ENCODE measurements at places on chromosomes 4 and X. TPM values are rescaled to one million over a fixed set of nuclear protein-coding genes. Genes with fewer than 3 reads are reported as not detected.

GRCh38 chr4:45865781-45866180, 258.1 kb downstream of the GABRG1 start:
- DNase-seq: no peak

DNA sequence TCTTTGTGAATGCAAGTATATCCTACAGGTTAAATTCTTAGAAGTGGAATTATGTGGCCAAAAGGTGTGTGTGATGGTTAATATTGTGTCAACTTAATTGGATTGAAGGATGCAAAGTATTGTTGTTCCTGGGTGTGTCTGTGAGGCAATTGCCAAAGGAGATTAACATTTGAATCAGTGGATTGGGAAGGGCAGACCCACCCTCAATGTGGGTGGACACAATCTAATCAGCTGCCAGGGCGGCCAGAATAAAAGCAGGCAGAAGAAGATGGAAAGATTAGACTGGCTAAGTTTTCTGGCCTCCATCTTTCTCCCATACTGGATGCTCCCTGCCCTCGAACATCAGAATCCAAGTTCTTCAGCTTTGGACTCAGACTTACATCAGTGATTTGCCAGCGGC, 76.2 kb upstream of the GBA3 start:
- DNase-seq: no peak

GRCh38 chr4:34943741-34944386, 1300.5 kb downstream of the ARAP2 start:
- DNase-seq: no peak

DNA sequence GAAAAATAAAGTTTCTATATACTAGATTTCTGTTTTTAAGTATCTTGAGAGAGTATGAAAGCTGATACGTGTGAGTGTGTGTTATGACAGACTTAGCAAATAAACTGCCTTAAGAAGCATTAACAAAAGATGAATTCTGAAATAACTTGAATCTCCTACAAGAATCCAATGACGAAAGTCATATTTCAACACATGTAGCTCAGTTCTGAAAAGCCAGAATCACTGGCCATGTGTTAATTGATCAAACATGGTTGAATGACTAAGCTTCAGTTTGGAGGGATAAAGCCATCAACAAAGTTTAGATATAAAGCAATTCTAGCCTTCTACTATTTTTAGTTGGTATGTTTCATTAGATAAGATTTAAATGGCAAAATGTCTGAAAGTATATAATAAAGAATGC, 88.5 kb upstream of the ETNPPL start:
- DNase-seq: no peak

DNA sequence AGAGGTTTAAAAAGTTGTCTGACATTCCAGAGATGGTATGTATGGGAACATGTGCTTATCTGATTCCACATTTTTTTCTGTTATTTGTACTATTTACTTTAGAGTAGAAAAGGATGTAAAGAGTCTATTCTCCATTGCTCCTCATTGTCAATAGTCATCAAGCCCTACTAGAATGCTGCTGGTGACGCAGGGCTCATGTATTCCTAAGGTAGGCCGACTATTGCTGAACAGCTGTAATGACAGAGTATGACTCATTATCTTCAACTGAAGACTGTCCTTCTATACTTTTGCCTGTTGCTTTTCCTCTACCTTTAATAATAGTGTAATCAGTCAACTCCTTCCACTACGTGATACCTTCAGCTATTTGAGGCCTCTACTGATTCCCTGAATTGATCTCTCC, 509.1 kb upstream of the NR3C2 start:
- DNase-seq: no peak

- no peak for DNase-seq
Observed at GRCh38 chrX:68724531-68725020, 77.1 kb downstream of the STARD8 start.

GRCh38 chr4:87614292-87614890, 6.1 kb downstream of the DSPP start:
- no peak for DNase-seq

GRCh38 chr4:186920992-186921391, 197.3 kb upstream of the FAT1 start:
- no peak for DNase-seq

DNA sequence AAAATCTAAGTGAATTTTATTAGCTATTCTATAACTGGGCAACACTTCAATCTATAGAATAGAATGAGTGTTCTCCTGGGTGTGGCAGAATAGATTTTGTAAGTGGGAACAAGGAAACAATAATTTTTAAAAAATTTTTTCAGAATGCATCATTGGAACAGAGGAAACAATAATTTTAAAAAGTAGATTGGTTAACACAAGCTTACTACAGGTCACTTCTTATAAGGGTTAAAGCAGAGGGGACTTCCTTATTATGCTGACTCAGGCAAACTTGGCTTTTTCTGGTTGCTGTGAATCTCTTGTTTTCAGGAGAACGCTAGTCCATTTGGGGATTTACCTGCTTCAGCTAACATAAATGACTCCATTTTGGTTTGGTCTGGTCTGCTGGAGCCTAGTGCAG, 52.5 kb downstream of the HOPX start:
- DNase-seq: no peak

DNA sequence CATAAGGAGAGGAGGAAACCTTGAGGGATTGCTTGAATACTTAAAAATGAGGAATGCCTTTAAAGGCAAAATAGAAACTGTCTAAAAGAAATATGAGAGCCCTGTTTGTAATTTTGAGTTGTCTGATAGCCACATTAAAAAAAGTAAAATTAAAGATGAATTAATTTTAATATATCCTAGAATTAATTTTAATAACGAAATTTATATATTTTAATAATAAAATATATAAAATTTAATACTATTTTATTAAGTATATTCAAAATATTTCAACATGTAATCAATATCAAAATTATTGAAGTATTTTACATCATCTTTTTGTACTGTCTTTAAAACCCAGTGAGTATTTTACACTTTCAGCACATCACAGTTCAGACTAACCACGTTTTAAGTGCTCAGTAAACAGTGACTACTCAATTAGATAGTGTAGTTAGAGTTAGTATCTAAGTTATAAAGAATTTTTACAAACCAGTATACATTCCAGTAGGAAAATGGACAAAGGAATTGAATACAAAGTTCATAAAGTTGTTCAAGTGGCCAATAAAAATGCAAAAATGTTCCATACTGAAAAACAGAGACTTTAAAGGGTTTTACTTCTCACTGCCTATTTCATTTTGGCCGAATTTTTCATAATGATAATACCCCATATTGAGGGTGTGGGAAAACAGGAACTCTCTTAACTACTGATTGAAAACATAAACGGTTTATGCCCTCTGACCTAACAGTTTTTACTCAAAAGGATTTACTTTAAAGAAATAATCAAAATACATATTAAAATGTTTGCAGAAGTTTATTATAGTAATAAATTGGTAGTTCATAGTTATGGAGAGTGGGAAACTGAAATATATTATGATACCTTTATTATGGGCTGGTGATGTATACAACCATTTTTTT, 2.9 kb downstream of the SLC30A9 start:
- no peak for DNase-seq

- DNase-seq: no peak
Observed at GRCh38 chrX:112753116-112753515, 73.4 kb upstream of the LHFPL1 start.

DNA sequence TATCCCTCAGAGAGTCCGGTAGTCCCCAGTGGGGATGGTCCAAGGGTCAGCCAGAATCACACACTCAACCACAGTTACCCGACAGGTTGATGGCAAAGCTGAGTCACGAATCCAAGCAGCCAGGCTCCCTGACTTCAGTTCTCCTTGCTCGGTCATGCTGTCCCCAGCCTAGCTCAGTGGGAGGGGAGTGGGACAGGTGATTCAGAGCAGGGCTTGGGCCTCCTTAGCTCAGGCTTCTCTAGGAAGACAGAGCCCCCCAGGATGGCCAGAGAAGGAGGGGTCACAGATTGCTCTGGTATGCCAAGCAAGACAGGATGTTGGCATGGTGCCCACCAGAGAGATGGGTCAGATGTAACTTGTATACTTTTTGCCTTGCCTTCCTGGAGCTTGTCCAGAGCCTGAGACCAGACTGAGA, 66.5 kb downstream of the EFNB1 start:
- DNase-seq: no peak

- no peak for DNase-seq
Observed at GRCh38 chrX:38178396-38178795, 42.3 kb downstream of the SRPX start.

GRCh38 chr4:56106180-56107147, 157.7 kb downstream of the CEP135 start:
- DNase-seq: no peak

DNA sequence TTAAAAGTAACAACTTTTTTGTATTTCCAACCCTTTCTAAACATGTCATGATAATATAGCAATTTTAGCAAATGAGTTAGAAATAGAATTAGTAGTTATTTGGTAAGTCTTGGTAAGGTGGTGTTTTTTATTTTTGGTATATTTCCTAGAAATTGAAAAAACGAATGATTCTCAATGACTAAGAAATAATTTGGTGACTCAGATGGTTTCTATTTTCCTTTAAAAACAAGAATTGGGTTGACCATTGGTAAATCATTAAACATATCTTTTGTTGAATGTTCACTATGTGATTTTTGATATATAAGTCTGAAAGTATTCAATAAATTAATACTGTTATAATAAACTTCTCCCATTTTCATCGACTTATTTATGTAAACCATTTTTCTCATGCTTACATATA, 206.2 kb upstream of the BANK1 start:
- DNase-seq: no peak

DNA sequence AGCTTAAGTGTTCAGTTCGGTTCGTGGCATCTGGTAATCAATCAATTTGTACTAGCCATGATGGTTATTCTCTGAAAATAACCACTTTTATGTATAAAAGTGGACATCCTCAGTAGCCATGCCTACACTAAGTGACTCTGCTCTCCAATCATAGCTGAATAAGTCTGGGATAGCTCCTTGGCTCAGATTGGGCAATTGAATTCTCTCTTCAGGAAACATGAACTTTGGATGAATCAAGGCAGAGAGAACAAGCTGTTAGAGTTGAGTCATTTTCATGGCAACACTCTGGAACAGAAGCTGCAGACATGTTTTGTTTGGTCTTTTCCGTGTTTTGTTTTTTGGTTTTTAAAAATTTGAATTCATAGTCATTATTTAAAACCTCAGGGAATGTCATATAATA, 66.8 kb upstream of the TMEM164 start:
- no peak for DNase-seq

- no peak for DNase-seq
Observed at GRCh38 chr4:128924951-128925350, 115.5 kb downstream of the JADE1 start.

GRCh38 chr4:8911316-8912088, 39.9 kb upstream of the HMX1 start:
- peak; percentile 3 for DNase-seq

GRCh38 chr4:76582074-76582816, 147.2 kb downstream of the SHROOM3 start:
- DNase-seq: no peak

- no peak for DNase-seq
Observed at GRCh38 chr4:15291122-15291521, 136.7 kb upstream of the C1QTNF7 start.

DNA sequence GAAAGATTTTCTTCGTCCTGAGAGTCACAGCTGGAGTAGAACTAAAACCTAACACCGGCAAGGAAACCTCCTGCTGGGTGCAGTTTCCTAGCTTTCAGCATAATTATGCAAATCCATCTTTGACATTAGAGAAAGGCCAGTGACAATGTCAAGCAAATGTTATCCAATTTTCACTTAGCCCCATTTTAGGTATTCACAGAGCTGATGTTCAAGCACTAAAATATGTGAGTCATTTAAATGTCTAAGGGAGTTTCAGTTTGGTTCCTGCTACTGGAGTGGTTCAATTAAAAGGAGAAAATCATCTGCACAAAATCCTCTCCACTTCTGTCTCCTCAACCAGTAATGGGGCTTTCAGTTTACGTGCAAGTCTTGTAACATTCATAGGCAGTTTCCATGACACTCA, 37.1 kb upstream of the AMOT start:
- no peak for DNase-seq

GRCh38 chr4:179843370-179843769, 2399.8 kb upstream of the TENM3 start:
- no peak for DNase-seq

Gene ERAS
- total RNA-seq: not detected

Gene RTL3
- not detected for total RNA-seq

Gene TMEM150C
- total RNA-seq: 10.5 TPM

Gene ABLIM2
- total RNA-seq: 0.74 TPM

Gene SSX2
- total RNA-seq: not detected

Gene SULT1E1
- not detected for total RNA-seq

Gene RAB9A
- total RNA-seq: 11.2 TPM

Gene TMSB15C
- total RNA-seq: 8.6 TPM

Gene CT83
- not detected for total RNA-seq

Gene RPA4
- 1.9 TPM for total RNA-seq
